DMS 273 treated with DMSO at 0.1 percent for 48 hours (cell line): ENCODE measurements at places on chromosomes 12 and 14.
A peak's percentile ranks its signal among the peaks of the same experiment; 100 is the strongest.

- no peak for DNase-seq
Measured at GRCh38 chr14:101586531-101587430, 25.5 kb downstream of the DIO3 start.

- peak; percentile 20 for DNase-seq
Measured at GRCh38 chr14:102759456-102760187, 17.6 kb upstream of the TRAF3 start.

DNA sequence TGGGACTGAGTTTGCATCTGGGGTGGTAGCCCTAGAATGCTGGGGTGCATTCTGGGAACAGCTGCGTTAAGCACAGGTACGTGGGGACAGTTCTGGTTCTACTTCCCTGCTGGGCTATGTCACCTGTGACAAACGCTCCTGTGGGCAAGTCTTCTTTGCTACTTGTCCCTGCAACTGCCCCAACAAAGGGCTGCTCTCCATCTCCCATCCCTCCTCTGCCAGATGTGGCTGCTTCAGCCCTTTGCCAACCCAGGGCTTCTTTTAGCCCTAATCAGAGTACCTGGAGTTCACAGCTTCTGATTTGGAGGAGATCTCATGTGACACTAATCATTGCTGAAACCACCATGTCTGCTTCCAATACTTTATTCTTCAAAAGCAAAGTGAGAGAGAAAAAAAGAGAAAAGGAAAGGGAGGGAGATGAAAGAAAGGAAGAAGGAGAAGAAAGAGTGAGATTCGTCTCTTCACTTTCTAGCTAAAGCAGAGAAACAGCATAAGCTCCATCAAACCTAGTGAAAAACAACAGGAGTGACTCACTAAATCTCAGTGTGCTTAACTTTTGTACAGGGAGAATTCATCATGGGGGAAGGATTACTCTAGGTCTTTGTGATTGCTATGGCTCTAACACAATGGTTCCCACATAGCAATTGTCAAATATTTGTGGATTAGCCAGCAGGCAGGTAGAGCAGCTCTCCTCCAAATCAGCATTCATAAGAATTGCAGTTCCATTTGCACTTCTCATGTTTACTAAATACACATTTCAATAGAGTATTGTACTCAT lies 174.8 kb downstream of the LRIG3 start:
- DNase-seq = no peak

- no peak for DNase-seq
Measured at GRCh38 chr12:13045816-13046215, 1.6 kb downstream of the FAM234B start.
